Foreskin keratinocyte (primary cell): ENCODE measurements at places on chromosomes 4 and X. TPM values are rescaled to one million over a fixed set of nuclear protein-coding genes. Genes with fewer than 3 reads are reported as not detected.

VCX2 gene
- not detected in 2 replicates for total RNA-seq

HSFX4 gene
- total RNA-seq: not detected in 2 replicates

IL2RG gene
- total RNA-seq: 0.11 and 0.27 TPM in 2 replicates

OCIAD1 gene
- total RNA-seq: 114 and 119 TPM in 2 replicates

PDGFRA gene
- total RNA-seq: 0.07 TPM in 1 of 2 replicates, not detected in the other

GPM6B gene
- 0.17 TPM in 1 of 2 replicates, not detected in the other for total RNA-seq

KIT gene
- total RNA-seq: not detected in 2 replicates

ODAPH gene
- total RNA-seq: 0.53 and 0.71 TPM in 2 replicates

SSX4 gene
- total RNA-seq: not detected in 2 replicates

GLRA2 gene
- not detected in 2 replicates for total RNA-seq

MSX1 gene
- 0.10 and 0.32 TPM in 2 replicates for total RNA-seq

NPY1R gene
- 0.04 and 0.17 TPM in 2 replicates for total RNA-seq

P2RY4 gene
- not detected in 2 replicates for total RNA-seq

GASK1B gene
- total RNA-seq: 0.99 and 1.5 TPM in 2 replicates

CCKAR gene
- total RNA-seq: not detected in 2 replicates

P2RY8 gene
- not detected in 2 replicates for total RNA-seq

GC gene
- total RNA-seq: not detected in 2 replicates

BANK1 gene
- total RNA-seq: 0.20 and 0.25 TPM in 2 replicates

RADX gene
- 2.9 and 3.7 TPM in 2 replicates for total RNA-seq

SUPT20HL1 gene
- not detected in 2 replicates for total RNA-seq

COQ2 gene
- total RNA-seq: 25.6 and 28.2 TPM in 2 replicates

CORIN gene
- 0.04 TPM in 1 of 2 replicates, not detected in the other for total RNA-seq

NDST3 gene
- total RNA-seq: not detected in 2 replicates

SULT1E1 gene
- total RNA-seq: 0.81 and 3.7 TPM in 2 replicates

CFI gene
- total RNA-seq: not detected in 2 replicates

PPP1R2C gene
- not detected in 2 replicates for total RNA-seq

SPANXN4 gene
- not detected in 2 replicates for total RNA-seq

CT45A1 gene
- not detected in 2 replicates for total RNA-seq

HSFX3 gene
- not detected in 2 replicates for total RNA-seq

GABRB1 gene
- not detected in 2 replicates for total RNA-seq

MAD2L1 gene
- total RNA-seq: 56.0 and 75.7 TPM in 2 replicates

RAB41 gene
- not detected in 2 replicates for total RNA-seq

ZNF711 gene
- 2.8 and 3.0 TPM in 2 replicates for total RNA-seq
